ENCODE measurements at places on chromosomes 7 and 10.

DNA sequence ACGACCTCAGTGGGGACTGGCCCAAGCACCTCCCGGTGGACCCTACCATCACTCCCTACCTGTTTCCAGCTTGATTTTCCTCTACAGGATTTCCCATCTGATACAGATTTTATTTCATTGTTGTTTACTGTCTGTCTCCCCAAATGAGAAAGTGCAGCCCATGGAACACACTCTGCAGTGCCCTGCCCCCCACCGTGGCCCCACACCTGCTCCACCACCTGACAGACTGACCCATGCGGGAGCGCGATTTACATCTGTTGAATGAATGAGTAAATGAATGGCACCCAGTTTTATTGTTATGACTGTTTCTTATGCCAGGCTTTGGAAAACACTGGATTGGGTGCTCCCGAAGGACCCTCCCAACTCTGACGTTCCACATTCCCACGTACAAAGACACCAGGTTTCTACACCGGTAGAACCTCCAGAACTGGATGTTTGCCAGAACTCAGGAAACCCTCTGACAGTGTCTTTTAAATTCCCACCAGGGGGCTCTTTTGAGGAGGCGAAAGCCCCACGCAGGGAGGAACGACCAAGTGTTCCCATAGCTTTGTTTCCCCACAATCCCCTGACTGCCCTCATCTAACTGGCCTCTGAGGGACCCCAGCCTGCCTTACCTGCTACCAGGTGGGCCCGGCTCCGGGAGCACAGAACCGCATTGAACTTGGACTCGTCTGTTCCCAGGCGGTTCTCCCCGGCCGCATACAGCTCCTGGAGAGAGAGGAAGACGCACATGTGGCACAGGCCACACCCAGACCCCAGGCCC lies 29.0 kb downstream of the PLAC9 start:
- no peak for DNase-seq

- DNase-seq = peak; percentile 50
These were observed 158.6 kb upstream of the LYZL1 start for GRCh38 chr10:29130190-29130673.

DNA sequence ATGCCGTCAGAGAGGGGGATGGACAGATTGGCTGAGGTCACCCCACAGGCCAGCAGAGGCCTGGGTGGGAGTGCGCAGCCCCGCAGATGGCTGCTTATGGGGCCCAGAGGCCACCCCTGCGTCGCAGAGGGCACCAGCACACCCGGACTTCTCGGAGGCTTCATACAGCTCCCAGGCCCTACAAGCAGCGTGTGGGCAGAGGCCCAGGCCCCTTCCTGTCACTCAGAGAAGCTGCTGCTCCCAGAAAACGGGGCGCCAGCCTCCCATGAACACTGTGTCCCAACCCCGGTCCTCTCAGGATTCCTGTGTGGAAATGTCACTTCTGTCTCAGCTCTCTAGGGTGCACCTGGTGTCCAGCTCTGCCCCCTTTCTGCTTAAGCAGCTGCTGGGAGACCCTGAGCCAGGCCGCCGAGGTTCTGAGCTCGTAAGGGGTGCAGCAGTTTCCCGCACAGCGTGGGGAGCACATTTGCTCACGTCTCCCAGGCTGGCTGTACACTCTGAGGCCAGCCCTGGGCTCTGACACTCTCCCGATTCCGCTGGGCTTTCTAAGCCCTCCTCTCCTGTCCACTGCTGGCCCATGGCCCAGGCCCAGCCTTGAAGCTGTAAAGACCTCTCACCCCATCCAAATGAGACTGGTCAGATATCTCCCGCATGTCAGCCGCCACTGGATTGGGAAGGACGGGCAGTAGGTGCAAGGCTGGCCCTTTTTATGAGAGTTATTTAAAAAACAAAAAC lies 6.8 kb downstream of the GPR146 start:
- DNase-seq = no peak

DNA sequence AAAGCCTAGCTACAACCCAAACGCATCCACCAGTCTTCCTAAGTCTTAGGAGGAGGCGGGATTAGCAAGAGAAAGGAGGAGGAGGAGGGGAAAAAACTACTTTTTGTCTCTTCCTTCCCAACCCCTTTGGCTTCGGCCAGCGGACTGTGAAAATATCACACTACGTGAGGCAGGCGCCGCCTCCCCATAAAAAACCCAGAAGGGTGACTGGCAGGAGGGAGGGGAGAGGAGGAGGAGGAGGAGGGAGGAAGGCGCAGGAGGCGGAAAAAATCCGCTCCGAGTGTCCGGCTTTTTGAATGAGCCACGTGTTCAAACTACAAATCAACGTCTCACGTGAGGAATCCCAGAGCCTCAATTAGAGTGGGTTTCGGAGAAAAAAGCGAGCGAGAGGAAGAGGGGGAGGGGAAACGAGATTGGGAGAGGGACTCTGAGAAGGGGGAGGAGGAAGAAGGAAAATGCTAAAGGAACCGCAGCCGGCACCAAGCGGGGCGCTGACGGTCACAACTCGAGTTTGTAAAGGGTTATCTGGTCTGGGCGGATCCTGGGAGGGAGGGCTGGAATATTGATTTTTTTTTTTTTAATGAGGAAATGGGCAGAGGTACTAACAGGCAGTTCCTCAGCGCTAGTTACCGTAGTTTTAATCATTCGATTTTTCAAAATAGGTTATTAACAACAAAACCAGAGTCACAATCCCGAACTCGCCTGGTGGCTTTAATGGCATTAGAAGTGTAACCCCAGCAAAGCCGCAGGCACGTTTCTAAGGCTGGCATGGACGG lies at the start of gene IGF2BP3:
IGF2BP3 (minus strand) TSS at position 162 of the 776 bp plus-strand sequence. CDS start 381 bp downstream, outside the sequence.
- DNase-seq = peak; percentile 97

- no peak for DNase-seq
These were observed 7.7 kb downstream of the PTPRN2 start for GRCh38 chr7:158579662-158580646.

DNA sequence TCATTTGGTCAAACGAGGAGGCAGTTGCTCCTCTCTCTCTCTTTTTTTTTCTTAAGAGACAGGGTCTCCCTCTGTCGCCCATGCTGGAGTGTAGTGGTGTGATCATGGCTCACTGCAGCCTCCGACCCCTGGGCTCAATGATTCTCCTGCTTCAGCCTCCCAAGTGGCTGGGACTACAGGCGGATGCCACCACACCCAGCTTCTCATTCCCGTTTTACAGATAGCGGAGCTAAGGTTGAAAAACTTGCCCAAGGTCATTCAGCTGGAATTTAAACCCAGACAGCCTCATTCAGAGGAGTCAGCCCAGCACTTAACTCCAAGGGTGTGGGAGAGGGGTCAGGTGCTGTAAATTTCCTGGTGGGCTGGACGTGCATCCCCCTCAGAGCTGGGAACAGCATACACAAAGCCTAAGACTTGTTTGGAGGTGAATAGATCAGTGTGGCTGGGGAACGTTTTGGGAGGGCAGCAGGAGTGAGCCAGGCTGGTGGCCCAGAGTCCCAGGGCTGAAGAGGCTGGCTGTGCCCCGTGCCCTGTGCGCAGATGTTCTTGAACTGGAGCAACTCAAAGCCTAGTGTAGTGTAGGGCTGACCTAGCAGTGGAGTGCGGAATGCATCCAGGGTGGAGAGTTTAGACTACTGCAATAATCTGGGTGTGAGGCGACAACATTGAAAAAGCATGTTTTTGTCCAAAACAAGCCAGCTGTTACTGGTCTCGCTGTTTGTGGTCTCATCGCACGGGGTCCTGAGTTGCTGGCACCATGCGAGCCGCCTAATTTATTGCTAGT lies 2.3 kb downstream of the HTRA1 start:
- DNase-seq = no peak

GRCh38 chr10:116849248-116850057 lies at the start of gene ENO4:
ENO4 (plus strand) TSS chr10:116849499; CDS start chr10:116849567, 68 bp downstream.
- DNase-seq = peak; percentile 75

DNA sequence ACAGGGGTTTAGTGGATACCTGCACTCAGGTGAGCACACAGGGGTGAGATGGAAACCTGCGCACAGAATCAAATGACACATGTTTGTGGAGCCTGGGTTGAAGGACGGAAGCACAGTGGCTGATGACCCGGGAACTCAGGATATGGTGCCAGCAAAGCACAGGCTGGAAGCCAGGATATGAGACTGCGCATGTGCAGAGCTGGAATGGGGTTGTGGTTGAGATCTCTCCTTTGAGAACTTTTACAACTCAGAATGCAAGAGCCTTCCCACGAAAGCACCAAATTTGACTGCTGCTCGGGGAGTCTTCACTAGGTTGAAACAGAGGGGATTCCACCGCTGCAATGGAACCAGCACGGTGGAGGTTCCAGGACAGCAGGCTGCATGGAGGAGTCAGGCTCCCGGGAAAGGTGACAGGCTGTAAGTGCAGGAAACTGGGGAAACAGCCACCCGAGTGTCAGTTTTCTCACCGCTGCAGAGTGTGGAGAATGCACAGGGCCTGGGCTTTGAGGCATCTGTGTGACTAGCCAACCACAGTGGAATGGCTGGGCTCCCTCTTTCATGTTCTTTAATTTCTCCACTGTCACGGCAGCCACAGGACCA lies 133.4 kb upstream of the TCERG1L start:
- no peak for DNase-seq

- DNase-seq = no peak
These were observed 27.1 kb upstream of the VCL start for GRCh38 chr10:73970845-73971244.

Data from iris pigment epithelial cell (primary cell).